ENCODE measurements at places on chromosomes 3 and 15. TPM values are rescaled to one million over a fixed set of nuclear protein-coding genes. Genes with fewer than 3 reads are reported as not detected.

The B3GNT5 gene
- total RNA-seq = 2.8 TPM

The MAN2A2 gene
- total RNA-seq = 18.2 TPM

- H3K4me3 ChIP-seq = no peak overlapping the region
- no peaks in the 10 kb centered on the region for H3K36me3 ChIP-seq
- H3K27ac ChIP-seq = no peak overlapping the region
- no peaks in the 10 kb centered on the region for H3K4me1 ChIP-seq
- peak; percentile 19 for DNase-seq
- H3K27me3 ChIP-seq = no peaks in the 10 kb centered on the region
Observed at GRCh38 chr3:118505784-118506183, 528.9 kb downstream of the IGSF11 start.

GRCh38 chr3:70748593-70748992 is 436.2 kb upstream of the MDFIC2 start:
- no peaks in the 10 kb centered on the region for H3K27me3 ChIP-seq
- no peak for DNase-seq
- no peak overlapping the region for H3K4me3 ChIP-seq
- H3K4me1 ChIP-seq = no peaks in the 10 kb centered on the region

- H3K36me3 ChIP-seq = peaks cover 3% of the 10 kb centered on the region
- no peak for DNase-seq
- H3K27me3 ChIP-seq = no peaks in the 10 kb centered on the region
- H3K4me1 ChIP-seq = peaks cover 16% of the 10 kb centered on the region
- no peak overlapping the region for H3K27ac ChIP-seq
Observed at GRCh38 chr15:40764629-40765103, 798 bp downstream of the GCHFR start.

- H3K4me3 ChIP-seq = no peak overlapping the region
- H3K36me3 ChIP-seq = peaks cover 17% of the 10 kb centered on the region
- H3K27me3 ChIP-seq = no peaks in the 10 kb centered on the region
- H3K27ac ChIP-seq = peak overlapping the region; percentile 85
Observed at GRCh38 chr15:89837134-89837829, 22.6 kb upstream of the ANPEP start.
